ENCODE measurements at places on chromosomes 16 and 17.

DNA sequence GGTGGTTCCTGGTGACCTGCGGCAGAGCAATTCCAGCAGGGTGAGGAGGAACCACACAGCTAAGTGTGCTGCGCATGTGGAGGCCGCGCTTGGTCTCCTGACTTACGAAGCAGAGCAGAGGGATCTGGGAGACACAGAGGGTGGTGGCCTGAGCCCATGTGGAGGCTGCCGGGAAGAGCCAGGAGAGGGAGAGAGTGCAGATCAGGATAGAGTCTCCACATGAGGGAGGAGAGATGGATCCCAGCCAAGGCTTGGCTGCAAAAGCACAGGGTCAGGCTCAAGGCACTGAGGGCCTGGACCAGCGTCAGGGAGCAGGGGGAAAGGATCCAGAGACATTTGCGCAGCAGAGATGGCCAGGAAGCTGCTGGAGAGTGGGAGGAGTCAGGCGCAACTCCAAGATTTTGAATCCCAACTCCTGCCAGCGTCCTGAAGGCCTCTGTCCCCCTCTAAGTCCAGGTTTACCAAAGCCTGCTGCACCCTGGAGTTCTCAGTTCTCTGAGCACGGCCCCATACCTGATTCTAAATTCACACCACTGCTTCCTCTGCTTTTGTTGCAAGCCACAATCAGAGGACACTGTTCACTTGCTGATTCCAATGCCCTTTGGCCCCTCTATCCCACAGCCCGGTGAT is 11.3 kb upstream of the MLLT6 start:
- H3K4me1 ChIP-seq: peaks cover 9% of the 10 kb centered on the region
- H3K27me3 ChIP-seq: no peaks in the 10 kb centered on the region
- no peaks in the 10 kb centered on the region for H3K36me3 ChIP-seq

GRCh38 chr17:43998552-43998951 is 5.9 kb upstream of the NAGS start:
- H3K27ac ChIP-seq: 0 out of 2 replicates have a peak overlapping the region, but pooled peaks have one; percentile 13
- no peak overlapping the region for H3K4me3 ChIP-seq
- DNase-seq: peak; percentile 71
- peaks cover 10% of the 10 kb centered on the region for H3K4me1 ChIP-seq

- H3K4me3 ChIP-seq: no peak overlapping the region
- H3K4me1 ChIP-seq: no peaks in the 10 kb centered on the region
Measured at GRCh38 chr17:16917671-16918394, 54.1 kb downstream of the TNFRSF13B start.

DNA sequence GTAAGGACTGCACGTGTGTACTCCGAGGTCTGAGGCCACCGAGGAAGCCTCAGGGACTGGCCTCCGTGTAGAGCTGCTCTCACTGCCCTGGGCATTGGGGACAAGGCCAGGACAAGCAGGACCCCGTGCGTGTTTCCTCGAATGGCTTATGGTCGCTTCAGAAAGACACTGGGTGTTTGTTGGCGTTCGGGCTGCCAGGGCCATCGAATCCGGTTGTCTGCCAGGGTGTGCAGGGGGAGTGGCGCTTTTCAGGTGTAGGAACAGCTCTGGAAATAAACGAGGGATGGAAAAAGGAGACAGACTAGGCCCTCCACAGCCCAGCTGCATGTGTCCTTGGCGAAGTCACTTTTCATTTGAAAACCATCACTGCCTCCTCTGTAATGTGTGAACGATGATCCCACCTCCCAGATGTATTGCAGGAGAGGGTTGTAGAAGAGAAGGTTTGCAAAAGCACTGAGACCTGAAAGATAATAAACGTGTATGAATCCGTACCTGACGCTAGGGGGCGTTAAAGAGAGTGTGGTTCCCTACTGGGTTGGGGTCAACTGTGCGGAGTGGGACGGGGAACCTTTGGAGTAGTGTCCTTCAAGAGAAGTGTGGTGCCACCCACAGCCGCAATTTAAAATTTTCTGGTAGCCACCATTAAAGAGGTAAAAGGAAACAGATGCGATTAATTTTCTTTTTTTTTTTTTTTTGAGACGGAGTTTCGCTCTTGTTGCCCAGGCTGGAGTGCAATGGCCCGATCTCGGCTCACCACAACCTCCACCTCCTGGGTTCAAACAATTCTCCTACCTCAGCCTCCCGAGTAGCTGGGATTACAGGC is 2.1 kb upstream of the ZSCAN10 start:
- 0 out of 2 replicates have a peak, but pooled peaks cover 5% of the 10 kb centered on the region for H3K27me3 ChIP-seq
- H3K27ac ChIP-seq: no peak overlapping the region
- H3K4me3 ChIP-seq: no peak overlapping the region
- H3K36me3 ChIP-seq: no peaks in the 10 kb centered on the region

DNA sequence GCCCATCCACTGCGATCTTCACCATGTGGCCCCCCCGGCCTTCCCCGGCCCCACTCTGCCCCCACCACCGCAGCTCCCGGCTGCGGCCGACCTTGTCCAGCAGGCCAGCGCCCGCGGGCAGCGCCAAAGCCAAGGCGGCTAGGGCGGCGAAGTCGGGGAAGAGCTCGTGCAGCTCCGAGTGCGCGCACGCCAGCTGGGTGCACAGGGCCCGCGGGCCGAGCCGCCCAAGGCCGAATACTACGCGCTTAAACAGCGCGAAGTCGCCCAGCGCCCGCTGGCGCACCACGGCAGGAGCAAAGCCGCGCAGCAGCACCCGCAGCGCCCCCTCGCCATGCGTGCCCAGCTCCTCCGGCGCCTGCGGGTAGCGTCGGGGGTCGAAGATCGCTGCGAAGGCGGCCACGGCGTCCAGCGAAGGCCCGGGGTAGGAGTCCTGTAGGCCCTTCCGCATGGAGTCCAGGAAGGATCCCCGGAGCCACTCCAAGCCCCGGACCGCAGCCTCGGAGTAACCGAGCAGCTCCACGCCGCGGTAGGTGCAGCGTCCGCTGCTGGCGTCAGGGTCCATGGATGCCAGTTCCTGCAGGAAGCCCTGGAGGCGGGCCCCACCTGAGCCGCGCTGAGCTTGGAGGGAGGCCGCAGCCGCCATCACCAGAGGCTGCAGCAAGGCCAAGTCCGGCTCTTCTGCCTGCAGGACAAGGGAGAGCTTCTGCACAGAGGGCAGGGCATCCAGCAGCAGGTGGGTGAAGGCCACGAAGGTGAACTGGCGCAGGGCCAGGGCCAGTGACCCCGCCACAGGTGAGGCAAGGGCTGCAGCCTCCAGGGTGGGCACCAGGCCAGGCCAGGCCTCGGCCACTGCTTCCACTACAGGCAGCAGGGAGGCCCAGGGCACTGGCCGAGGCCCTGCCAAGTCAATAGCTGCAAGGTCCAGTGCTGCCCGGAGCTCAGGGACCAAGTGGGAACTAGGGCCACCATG is 10.3 kb downstream of the C17orf113 start:
- no peak overlapping the region for H3K27ac ChIP-seq
- H3K4me1 ChIP-seq: no peaks in the 10 kb centered on the region
- no peaks in the 10 kb centered on the region for H3K36me3 ChIP-seq
- no peak overlapping the region for H3K4me3 ChIP-seq
- H3K27me3 ChIP-seq: no peaks in the 10 kb centered on the region

DNA sequence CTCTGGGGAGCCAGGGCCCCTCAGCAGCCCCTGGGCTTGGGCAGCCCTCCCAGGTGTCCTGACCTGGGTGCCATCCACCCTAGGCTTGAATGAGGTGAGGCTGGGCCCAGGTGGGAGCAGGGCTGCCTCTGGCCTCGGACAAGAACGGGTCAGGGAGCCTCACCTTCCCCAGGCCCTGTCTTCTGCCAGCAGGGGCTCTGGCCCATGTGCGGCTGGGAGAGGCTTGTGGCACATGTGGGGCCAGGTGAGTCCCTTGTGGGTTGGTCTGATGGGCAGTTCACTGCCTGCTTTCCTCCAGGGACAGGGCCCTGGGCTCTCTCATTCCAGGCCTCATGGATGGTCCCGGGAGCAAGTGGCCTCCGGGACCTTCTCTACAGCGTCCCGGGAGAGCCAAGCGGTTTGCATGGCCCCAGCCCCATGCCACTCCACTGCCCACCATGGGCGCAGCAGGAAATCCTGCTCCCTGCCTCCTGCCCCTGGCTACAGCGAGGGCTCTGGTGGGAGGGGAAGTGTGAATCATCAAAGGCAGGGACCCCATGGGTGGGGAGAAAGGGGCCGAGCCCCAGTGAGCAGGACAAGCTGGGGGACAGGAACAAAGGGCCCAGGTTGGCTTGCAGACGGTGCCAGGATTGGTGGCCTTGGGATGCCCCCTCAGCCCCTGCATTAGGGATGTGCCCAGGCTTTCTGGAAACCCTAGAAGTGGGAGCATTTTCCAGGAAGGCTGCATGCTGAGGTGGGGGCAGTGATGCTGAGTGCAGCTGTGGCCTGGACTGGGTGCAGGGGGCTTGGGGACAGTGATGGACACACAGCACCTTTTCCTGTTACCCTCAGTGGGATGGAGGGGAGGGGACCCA is 12.2 kb downstream of the VASN start:
- H3K27ac ChIP-seq: peak overlapping the region; percentile 90
- peaks cover 7% of the 10 kb centered on the region for H3K36me3 ChIP-seq
- no peak overlapping the region for H3K4me3 ChIP-seq
- H3K4me1 ChIP-seq: peaks cover 71% of the 10 kb centered on the region
- peak; percentile 28 for DNase-seq
- no peaks in the 10 kb centered on the region for H3K27me3 ChIP-seq

GRCh38 chr16:391885-392335 is 5.1 kb upstream of the NME4 start:
- no peak overlapping the region for H3K4me3 ChIP-seq
- DNase-seq: peak; percentile 70
- peaks cover 5% of the 10 kb centered on the region for H3K4me1 ChIP-seq
- H3K27me3 ChIP-seq: no peaks in the 10 kb centered on the region
- H3K36me3 ChIP-seq: no peaks in the 10 kb centered on the region

DNA sequence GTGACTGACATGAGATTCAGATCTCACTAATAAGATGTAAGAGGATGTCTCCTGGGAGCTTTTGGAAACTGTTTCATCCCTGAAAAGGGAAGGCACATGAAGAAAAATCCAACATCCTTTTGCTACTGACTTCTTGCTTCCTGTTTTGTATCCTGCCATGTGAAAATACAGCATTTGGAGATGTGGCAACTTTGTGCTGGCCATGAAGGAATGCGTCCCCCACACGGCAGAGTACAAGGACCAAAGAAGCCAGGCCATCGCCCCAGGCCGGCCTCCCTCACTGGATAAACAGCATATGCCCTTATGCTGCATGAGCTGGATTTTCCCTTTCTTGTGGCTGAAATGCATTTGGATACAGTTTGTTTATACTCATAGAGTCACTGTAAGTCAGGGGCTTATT is 5.5 kb upstream of the HASPIN start:
- H3K4me3 ChIP-seq: no peak overlapping the region
- no peak for DNase-seq
- H3K27ac ChIP-seq: no peak overlapping the region
- peaks cover 30% of the 10 kb centered on the region for H3K4me1 ChIP-seq

DNA sequence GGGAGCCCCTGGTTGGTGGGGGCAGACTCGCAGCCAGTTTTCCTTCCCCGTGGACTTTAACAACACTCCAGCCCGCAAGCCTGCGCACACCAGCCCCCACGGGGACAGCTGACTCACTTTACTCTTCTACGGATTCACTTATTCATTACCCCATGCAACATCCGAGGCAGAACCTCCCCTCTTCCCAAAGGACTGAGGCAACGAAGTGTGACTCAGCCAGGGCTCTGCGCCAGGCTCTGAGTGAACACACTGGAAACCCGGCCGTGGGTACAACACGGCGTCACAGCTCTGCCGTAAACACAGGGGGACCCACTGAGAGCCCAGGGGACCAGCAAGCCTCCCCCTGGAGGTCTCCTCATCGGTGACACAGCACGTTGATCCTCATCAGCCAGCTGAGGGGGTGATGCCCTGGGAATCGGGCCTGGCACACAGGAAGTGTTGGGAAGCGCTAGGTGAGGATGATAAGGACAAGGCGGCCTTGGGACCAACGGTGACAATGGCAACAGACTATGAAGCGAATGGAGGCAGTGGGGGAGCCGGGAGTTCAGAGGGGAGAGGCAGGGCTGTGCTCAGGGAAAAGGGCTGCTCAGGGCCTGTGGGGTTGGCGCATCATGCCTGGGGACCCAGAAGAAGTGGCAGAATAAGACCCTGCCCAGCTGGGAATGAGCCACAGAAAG is 14.6 kb downstream of the COTL1 start:
- no peaks in the 10 kb centered on the region for H3K36me3 ChIP-seq
- H3K4me3 ChIP-seq: peak overlapping the region; percentile 33
- peak overlapping the region; percentile 89 for H3K27ac ChIP-seq
- peak; percentile 99 for DNase-seq
- H3K27me3 ChIP-seq: no peaks in the 10 kb centered on the region

DNA sequence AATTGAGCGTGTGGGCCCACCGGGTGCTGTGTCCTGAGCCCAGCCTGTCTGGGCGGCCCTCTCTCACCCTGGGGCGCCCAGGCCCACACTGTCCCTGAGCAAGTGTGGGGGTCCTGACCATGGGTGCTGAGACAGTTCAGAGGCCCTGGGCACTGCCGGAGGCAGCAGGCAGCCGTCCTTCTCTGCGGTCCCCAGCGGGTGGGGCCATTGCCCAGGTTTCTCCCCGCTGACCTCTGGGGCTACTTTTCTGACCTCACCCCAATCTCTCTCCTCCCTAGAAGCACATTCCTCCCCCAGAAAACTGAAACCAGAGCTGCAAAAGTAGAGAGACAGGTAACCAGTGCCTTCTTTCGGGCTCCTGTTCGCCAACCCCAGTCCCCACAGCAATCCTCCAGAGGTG is 36.0 kb upstream of the PVALEF start:
- no peaks in the 10 kb centered on the region for H3K4me1 ChIP-seq
- no peak overlapping the region for H3K27ac ChIP-seq
- H3K36me3 ChIP-seq: no peaks in the 10 kb centered on the region
- DNase-seq: no peak
- no peak overlapping the region for H3K4me3 ChIP-seq

- no peaks in the 10 kb centered on the region for H3K36me3 ChIP-seq
- H3K27me3 ChIP-seq: no peaks in the 10 kb centered on the region
- H3K4me3 ChIP-seq: no peak overlapping the region
Measured at GRCh38 chr17:57830880-57831279, 19.0 kb downstream of the MRPS23 start.

GRCh38 chr17:21377705-21378396 is 1.7 kb downstream of the KCNJ12 start:
- H3K27ac ChIP-seq: no peak overlapping the region
- peaks cover 4% of the 10 kb centered on the region for H3K27me3 ChIP-seq
- H3K36me3 ChIP-seq: no peaks in the 10 kb centered on the region
- H3K4me3 ChIP-seq: peak overlapping the region; percentile 67

DNA sequence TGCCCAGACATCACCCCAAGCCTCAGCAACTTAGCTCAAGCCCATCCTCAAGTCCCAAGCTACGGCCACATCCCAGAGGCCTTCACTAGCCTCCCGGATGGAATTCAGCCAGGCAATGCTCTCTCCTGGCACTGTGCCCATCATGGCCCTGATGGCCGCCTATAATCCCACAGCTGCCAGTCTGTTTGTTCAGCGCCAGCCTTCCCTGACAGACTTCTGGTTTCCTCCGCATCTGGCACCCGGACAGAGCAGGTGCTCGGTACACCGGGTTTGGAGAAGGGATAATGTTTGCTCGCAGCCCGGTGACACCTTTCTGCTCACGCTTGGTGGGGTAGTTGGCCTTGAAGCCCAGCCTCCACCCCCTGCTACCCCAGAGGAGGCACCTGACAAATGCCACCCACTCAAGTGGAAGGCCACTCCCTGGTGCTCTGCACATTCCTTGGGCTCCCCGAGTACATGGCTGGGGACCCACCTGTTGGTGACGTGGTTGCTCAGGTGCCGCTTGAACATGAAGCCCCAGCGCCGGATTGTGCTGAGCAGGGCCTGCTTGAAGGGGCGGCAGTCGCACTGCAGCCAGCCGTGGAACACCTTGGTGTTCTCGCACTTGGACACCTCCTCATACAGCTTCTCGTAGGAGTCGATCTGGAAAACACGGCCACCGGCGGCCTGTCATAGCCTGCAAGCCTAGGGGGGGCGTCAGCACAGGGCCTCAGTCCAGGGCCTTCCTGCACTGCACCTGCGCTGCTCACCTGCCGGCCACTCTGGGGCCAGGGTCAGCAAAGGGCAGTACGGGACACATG is 47.1 kb downstream of the DNAH17 start:
- no peak for DNase-seq
- H3K27ac ChIP-seq: no peak overlapping the region
- H3K4me1 ChIP-seq: no peaks in the 10 kb centered on the region
- H3K27me3 ChIP-seq: no peaks in the 10 kb centered on the region
- no peaks in the 10 kb centered on the region for H3K36me3 ChIP-seq

All from GM23248 (cell line).